ENCODE measurements at places on chromosomes 6 and 20.
A peak's percentile ranks its signal among the peaks of the same experiment; 100 is the strongest.

DNA sequence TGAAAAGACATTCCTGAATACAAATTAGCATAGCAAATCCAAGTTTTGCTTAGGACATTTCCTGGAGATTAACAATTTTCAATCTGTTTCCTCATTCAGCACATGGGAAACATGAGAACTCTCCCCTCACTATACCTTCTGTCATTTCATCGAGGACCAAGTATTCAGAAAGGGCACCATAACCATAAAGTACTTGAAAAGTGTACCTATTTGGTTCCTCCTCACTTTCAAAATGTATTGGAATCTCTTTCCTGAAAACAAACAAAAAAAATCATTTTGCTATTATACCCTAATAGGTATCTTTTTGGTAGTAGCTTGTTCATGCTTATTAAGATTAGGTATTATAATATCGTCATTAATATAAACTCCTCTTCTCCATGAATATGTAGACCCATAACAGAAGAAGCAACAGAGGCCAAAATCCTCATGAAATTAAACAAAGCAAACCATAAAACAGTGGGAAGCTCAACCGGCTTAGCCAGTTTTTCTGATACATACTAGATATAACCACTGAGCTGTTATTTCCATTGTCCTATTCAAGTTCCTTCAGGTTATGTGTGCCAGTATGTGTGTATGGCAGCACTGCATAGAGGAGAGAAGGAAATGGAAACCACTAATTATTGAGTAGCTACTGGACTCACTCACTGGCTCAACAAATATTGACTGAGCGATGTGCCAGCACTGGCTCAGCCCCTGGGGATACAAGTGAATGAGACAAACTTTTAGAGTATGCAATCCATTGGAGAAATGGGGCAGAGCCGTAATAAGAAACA is 274.0 kb downstream of the MAFB start:
- DNase-seq = no peak

DNA sequence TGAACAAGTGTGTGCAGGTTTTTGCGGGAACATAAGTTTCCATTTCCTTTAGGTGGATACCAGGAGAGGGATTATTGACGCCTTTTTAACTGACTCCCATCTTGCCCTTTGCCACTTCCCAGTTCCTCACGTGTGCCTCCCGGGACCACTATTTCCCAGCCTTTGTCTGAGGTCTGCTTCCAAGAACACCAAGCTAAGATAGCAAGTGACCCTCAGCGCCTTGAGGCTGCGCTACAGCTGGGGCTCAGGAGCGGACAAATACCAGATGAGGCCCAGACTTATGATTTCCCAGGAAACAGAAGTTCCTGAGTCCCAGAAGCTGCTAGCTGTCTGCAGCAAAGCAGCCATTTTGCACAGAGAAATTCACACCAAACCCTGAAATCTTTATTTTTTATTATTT is 216.7 kb downstream of the SYNDIG1 start:
- peak; percentile 19 for DNase-seq

DNA sequence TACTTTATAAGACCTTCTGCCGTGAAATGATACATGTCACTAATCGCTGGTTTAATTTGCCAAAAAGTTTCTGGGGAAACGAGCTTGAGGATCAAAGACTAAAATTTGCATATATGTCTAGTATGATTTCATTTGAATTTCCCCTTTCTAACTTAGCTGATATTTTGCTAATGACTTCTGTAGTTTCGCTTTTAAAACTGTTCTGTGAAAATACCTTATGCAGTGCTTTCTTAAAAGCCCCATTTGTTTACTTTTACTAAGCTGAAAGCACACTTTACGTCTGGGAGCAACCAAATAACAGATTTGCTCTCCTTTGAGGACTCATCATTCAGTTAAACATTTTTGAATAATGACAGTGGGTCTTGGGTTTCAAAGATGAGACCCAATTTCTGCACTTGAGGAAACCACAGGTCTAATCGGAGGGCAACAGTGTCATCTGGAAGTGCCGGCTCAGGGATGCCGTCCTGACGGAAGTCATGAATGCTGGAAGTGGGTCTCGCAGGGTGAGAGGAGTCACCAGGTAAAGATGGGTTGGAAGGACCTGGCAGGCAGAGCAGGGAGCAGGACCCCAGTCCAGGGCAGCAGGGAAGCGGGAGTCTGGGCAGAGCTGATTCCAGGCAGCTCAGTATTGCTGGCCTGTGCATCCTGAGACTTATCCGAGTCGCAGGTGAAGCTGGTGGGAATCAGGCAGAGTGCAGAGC is 33.2 kb downstream of the PLEKHG1 start:
- no peak for DNase-seq

DNA sequence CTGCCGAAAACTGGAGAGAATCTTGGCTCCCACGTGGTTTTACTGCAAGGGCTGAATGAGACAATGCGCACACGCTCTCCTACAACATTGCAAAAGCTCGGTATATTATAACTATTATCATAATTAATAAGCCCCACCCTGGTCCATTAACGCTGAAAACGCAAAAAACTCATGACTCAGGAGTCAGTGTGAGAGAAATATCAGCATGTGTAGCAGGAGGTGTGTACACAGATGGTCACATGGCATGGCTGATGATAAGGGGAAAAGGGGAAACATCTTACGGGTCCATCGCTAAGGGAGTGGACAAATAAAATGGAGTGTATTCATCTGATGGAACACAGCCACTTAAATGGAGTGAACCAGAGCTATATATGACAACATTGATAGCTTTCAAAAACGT is 29.2 kb downstream of the CDH22 start:
- DNase-seq = no peak

DNA sequence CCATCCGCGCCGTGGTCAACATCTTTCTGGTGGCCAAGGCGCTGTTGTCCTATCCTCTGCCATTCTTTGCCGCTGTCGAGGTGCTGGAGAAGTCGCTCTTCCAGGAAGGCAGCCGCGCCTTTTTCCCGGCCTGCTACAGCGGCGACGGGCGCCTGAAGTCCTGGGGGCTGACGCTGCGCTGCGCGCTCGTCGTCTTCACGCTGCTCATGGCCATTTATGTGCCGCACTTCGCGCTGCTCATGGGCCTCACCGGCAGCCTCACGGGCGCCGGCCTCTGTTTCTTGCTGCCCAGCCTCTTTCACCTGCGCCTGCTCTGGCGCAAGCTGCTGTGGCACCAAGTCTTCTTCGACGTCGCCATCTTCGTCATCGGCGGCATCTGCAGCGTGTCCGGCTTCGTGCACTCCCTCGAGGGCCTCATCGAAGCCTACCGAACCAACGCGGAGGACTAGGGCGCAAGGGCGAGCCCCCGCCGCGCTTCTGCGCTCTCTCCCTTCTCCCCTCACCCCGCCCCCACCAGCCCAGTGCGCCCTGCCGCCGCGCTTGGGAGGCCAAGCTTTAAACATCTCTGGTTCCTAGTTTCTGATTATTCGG is 4.0 kb downstream of the SLC32A1 start:
- DNase-seq = no peak

- DNase-seq = no peak
These were observed 31.8 kb upstream of the HBS1L start for GRCh38 chr6:135086414-135086764.

- DNase-seq = no peak
These were observed 92.9 kb downstream of the VEGFA start for GRCh38 chr6:43862925-43863324.

DNA sequence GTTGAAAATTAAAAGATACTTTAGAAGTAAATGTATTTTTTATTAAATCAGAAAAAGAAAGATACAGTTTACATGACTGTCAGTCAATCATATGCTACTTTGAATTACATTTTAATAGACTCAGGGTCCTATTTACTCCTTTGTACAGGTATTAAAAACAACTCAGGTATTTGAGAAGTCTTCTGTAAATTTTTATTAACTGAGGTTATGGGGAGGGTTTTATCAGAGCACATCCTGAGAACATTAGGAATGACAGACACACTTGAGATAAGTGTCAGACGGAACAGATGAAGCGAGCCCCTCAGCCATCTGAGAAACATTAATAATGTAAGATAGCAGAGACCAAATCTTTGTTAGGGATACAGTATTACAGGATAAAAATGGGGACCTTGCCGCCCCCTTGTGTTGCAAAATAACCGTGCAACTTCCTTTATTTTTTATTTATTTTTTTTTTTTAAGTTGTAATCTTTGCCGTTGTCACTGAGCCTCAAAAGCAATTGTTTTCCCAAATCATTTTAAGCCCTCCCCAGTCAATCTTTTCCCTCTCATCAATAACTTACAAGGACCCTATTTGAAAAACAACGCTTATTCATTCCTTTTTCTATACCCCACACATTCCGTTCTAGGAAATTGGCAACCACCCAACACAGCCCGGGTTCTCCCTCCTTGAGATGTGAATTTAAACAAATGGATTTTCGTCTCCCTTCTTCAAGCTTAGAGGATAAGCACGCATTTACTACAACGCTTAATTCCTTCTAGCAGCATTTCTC is 126.7 kb downstream of the BCAS1 start:
- peak; percentile 67 for DNase-seq

- DNase-seq = no peak
These were observed 17.7 kb downstream of the SNX9 start for GRCh38 chr6:157840776-157841175.

DNA sequence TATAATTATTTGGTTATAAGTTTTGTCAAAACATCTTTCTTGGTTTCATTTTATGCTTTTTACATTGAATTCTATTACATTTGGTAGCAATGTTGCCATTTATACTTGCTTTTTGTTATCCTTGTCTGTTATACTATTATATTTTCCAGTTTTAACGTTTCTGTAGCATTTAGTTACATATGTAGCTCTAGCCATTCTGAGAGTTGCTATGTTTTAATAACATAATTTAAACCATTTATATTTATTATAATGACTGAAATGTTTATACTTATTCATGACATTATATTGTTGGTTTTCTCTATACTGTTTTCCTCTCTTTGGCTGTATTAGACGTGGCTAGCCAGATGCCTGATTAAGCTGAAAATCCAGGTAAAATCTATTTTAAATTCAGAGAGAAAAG is 252.0 kb upstream of the FLRT3 start:
- no peak for DNase-seq

GRCh38 chr20:90651-91050 is 3.2 kb downstream of the DEFB125 start:
- DNase-seq = no peak

- DNase-seq = no peak
These were observed 60.7 kb downstream of the APCDD1L start for GRCh38 chr20:58454460-58454859.

DNA sequence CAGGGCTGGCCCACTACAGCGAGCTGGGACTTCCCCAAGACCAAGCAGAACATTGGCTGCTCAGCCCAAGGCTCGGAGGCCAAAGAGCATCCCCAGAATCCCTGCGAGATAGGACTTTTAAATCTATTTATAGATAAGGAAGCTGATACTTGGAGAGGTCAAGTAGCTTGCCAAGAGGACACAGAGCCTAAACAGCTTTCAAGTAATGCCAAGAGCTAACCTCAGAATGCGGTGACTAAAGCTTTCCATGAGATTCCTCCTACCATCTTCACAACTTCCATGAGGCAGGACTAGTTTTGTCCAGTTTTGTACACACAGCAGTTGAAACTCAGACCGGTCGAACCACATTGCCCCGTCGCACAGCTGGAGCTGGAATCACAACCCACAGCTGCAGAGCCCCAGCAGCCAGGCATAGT is 168.1 kb upstream of the TOP1 start:
- no peak for DNase-seq

GRCh38 chr6:15623276-15624116 is 39.3 kb downstream of the DTNBP1 start:
- no peak for DNase-seq

DNA sequence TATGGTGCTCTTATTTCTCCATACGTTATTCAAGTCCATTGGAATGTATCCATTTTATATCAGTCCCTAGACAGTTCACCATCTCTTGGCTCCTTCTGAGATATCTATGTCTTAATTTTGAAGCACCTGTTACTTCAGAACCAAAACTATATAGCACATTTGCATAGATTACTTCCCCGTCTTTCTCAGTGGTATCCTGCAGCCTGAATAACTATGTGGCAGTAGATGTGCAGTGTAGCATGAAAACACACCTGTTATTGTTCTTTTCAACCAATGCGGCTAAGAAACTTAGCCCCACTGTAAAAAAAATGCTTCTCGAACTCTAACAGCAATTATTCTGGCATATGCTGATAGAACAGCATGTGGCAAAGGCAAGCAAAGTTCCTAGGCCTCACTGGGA is 1184.4 kb upstream of the ADGRB3 start:
- DNase-seq = no peak

GRCh38 chr6:10555625-10556309 is 34.6 kb downstream of the GCNT2 start:
- DNase-seq = no peak

GRCh38 chr6:100892116-100892515 is 11.0 kb upstream of the ASCC3 start:
- DNase-seq = no peak

DNA sequence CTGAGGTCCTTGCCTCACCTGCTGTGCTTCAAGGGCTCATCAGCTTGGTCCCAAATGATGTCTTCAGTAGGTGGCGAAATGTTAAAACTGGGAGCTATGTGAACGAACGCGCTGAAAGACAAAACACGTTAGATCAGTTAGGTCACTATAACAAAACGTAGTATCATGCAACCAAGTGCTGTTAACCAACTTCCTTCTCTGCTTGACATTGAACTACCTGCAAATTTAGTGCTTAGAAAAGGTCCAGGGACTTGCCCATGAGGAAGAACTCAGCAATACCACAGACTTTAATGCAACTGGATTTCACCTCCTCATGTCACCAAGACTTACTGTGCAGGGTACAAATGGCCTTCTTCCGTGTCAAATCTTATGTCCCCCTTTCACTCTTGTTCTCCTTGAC is 24.8 kb downstream of the BACH2 start:
- no peak for DNase-seq

DNA sequence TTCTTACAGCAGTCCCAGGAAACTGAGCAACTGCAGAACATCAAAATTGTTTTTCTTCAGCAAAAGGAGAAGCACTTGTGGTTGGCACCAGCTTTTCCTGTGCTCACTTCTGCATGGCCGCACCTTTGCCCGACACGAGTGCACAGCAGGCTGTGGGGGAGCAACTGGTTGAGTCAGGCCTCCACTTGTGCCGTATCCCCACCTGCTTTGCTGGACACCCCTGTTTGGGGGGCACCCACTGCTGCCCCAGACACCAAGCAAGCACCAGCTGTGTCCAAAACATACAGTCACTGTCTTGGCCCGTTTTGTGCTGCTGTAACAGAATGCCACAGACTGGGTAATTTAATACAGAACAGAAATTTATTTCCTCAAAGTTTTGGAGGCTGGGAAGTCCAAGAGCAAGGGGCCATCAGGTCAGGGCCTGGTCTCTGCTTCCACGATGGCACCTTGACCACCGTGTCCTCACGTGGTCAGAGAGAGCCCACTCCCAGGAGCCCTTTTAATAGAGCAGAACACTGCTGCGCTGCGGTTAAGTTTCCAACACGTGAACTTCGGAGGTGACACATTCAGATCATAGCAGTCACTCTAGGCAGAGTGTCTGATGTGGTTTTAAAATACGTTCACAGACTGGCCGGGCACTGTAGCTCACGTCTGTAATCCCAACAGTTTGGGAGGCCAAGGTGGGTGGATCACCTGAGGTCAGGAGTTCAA is 8.7 kb upstream of the GMEB2 start:
- DNase-seq = peak; percentile 89

GRCh38 chr20:38870733-38871559 is 55.3 kb upstream of the FAM83D start:
- peak; percentile 84 for DNase-seq

GRCh38 chr6:154745243-154745642 is 12.0 kb downstream of the SCAF8 start:
- DNase-seq = no peak

- DNase-seq = no peak
These were observed 49.1 kb downstream of the TTI1 start for GRCh38 chr20:37984018-37984785.

GRCh38 chr6:52162940-52163908 is 23.0 kb upstream of the IL17A start:
- no peak for DNase-seq

- DNase-seq = peak; percentile 79
These were observed at the start of gene LHFPL5 for GRCh38 chr6:35804996-35805736. LHFPL5 (plus strand) TSS chr6:35805352; CDS start chr6:35805671, 319 bp downstream.

All from activated effector memory CD4-positive, alpha-beta T cell treated with anti-CD3 and anti-CD28 coated beads, Interleukin-2, amount 50 U/mL, for 16 hours (primary cell).